Stimulated activated CD4-positive, alpha-beta T cell treated with anti-CD3 and anti-CD28 coated beads, Interleukin-1b, Interleukin-23, amount 100 ng/mL, for 1 hour (primary cell): ENCODE measurements at places on chromosomes 6 and 20.

DNA sequence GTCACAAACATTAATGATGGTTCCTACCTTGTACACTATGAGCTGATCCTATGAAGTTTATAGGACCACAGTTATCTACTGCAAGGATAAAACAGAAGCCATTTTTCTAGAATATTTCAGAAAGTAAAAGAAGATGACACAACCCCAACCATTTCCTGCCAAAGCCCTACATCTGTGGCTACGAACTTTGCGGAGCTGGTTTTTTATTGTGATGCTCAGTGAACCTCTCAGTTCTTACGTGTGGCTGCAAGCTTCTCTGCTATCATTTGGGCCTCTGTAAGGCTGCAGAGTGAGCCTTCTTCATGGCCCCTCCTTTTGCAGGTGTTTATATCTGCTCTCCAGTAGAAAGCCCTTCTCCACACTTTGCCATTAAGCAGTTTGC is 17.8 kb upstream of the TAGAP start:
- DNase-seq, result no peak

DNA sequence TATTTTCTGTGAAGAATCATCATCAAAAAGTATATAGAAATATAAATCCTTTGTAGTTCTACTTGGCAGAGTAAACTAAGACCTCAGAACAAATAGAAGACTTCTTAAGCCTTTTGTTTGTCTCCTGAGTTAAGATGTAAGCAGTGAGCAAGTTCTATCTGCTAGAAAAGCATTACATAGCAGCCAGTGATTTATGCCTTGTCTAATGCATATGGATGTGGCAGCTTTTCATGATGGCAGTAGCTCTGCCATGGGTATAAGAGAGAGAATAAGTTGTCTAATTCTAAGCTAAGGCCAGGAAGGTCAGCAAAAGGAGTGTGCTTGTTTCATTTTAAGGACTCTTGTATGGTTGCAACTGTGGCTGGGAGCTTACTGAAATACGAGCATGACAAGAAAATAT is 920.2 kb downstream of the GRIK2 start:
- no peak for DNase-seq

DNA sequence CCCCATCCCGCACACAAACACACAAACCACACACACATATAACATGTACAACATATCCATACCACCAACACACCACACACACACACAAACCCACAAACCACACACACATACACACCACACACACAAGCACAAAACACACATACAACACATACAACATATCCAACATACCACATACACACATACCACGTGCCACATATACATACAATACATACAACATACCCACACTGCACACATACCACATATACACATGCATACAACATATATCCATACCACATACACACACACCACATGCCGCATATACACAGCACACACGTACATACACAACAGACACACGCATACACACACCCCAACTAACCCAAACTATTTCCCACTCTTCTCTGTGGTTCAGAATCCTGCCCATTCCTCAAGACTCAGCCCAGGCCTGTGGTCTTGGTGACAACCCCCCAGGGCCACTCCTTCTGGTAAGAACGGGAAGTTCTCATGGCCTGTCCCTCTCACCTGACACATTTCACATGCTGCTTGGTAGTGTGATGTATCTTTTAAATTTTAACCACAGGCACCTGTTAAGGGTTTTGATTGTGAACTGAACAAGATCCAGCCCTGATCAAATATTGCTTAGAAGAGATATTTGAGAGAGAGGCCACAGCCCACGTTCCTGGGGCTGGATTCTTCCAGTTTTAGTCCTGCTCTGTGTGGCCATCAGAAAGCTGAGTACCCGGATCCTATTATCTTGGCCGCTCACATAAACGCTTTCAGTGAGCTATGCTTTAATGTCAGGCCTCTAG is 55.9 kb upstream of the KCNK16 start:
- DNase-seq, result no peak

- DNase-seq, result no peak
These were observed 418.5 kb upstream of the BTBD3 start for GRCh38 chr20:11499101-11499634.

- peak; percentile 89 for DNase-seq
These were observed at the start of gene ANKS1A for GRCh38 chr6:34888874-34889555. Gene ANKS1A (plus strand): TSS chr6:34889255. CDS start chr6:34889403, 148 bp downstream.

DNA sequence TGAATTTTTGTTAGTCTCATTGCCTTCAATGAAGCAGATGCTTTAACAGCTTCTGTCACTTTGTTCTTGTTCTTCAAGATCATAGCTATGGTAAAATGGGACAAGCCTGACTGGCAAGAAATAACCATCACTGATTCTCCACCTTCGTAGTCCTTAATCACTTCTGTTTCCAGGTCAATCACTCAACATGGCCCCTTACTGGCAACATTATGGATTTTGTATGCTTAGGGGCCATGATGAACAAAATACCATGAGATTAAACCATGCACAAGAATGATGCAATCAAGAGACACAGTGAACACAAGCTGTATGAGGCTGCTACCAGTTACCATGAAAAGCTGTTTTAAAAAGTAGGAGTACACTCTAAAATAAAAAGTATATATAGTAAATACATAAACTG is 32.8 kb downstream of the ADNP start:
- DNase-seq, result no peak

DNA sequence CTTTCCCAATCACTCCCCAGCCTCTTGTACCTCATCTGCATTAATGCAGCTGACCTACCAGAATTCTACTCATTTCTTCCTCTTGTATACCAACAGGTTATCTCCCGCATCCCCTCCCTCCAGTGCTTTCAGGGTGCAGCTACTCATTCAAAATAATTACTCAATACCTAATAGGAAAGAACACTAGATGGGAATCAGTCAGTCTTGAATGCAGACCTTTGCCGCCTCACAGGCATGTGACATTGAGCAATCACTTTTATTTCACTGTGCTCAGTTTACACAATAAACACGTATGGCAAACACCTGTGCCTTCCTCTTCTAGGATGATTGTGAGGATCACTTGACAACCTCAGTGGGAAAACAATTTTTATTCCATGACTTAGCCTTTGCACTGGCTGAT is 13.3 kb downstream of the ZSCAN31 start:
- no peak for DNase-seq

DNA sequence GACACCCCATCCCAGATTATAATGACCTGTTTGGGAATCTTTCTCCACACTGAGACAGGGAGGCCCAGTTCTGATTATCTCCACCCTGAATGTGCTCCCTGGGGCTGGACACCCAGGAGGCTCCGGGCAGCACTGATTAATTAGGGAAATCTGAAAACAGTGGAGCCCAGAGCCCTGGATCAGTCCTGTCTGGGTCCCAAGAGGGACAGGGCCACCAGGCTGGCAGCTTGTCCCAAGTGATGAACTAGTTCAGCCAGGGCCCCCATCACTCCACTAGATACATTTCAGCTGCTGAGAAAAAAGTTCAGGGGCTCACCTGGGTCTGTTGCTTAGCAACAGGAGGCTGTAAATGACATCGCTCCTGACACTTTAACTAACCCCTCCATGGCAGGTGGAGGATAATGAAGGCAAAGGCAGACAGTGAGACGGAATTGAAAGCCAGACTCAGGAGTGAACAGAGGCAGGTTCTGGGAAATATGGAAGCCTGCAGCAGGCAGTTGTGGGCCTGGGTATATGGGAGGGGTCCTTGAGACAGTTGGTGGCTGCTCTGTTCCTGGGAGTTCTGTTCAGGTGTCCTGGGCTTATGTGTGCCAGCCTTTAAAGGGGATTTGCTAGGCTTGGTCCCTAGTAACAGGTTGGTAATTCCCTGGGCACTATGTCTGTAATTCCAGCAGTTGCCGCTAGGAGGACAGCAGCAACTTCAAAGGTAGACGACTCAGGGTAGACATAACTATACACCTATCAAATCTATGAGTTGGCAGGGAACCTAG is 78.3 kb upstream of the CTNNBL1 start:
- peak; percentile 43 for DNase-seq

GRCh38 chr6:72175916-72176315 is 289.6 kb downstream of the RIMS1 start:
- no peak for DNase-seq

- no peak for DNase-seq
These were observed 1087.6 kb upstream of the CITED2 start for GRCh38 chr6:140462076-140462452.

DNA sequence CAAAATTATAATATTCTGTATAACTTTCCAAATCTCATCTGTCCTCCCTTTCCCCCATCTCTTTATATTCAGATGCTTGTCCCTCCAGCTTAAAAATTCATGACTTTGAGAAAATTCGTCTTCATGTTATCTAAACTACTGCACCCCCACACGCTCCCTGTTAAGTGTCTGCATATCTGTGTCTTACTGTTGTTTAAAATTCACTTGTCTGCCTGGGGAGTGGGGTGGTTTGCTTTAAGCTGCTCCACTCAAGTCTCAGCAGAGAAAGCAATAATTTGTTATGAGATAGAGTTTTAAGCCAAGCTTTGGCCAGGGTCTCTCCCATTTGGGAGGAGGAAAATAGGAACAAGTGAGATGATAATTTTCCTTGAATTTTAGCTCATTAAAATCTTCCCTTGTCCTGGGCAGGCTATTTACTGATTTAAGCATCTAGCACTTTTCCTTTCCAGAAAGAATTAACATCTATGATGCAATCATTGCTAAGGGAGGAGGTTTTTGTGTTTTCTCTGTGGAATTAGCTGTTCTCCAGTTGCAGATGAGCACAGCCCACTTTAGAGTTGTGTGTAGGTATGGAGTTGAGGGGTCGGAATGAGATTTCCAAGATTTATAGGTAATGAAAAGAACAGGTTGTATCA is 36.8 kb downstream of the MTHFD1L start:
- no peak for DNase-seq

GRCh38 chr20:45432294-45432693 is 16.4 kb downstream of the PIGT start:
- DNase-seq, result no peak

GRCh38 chr6:149089510-149089909 is 228.0 kb upstream of the TAB2 start:
- no peak for DNase-seq

GRCh38 chr6:113690281-113691259 is 166.6 kb upstream of the MARCKS start:
- DNase-seq, result no peak

DNA sequence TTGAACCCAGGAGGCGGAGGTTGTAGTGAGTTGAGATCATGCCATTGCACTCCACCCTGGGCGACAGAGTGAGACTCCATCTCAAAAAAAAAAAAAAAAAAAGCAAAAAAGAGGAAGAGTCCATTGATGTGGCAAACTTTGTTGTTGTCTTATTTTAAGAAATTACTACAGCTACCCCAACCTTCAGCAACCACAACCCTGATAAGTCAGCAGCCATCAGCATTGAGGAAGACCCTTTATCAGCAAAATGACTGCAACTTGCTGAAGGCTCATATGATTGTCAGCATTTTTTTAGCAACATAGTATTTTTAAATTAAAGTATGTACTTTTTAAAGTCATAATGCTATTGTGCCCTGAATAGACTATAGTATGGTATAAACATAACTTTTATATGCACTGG is 48.8 kb downstream of the ZFP64 start:
- no peak for DNase-seq

- DNase-seq, result no peak
These were observed 82.1 kb downstream of the IYD start for GRCh38 chr6:150450918-150451317.

DNA sequence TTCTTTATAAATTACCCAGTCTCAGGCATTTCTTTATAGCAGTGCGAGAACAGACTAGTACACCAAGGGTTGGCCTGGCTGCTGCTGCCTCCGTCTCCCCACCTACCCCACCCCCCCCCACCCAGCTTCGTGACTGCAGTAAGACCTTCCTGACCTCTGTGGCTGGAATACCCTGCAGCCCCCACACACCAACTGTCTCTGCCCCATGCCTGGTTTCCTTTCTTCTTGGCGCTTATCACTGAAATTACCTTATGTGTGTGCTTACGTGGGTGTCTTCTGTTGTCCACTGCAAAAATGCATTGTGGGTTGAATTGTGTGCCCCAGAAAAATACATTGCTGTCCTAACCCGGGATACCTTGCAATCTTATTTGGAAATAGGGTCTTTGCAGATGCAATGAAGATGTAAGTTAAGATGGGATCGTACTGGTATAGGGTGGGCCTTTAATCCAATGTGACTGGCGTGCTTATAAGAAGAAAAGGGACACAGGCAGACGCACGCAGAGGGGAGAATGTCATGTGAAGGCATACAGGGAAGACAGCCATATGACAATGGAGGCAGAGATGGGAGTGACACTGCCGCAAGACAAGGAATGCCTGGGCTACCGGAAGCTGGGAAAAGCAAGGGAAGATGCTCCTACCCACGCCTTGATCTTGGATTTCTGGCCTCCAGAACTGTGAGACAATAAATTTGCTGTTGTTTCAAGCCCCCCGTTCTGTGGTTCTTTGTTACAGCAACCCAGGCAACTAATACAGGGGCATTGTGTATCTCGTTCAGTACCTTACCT is 15.4 kb downstream of the SYNJ2 start:
- DNase-seq, result no peak

DNA sequence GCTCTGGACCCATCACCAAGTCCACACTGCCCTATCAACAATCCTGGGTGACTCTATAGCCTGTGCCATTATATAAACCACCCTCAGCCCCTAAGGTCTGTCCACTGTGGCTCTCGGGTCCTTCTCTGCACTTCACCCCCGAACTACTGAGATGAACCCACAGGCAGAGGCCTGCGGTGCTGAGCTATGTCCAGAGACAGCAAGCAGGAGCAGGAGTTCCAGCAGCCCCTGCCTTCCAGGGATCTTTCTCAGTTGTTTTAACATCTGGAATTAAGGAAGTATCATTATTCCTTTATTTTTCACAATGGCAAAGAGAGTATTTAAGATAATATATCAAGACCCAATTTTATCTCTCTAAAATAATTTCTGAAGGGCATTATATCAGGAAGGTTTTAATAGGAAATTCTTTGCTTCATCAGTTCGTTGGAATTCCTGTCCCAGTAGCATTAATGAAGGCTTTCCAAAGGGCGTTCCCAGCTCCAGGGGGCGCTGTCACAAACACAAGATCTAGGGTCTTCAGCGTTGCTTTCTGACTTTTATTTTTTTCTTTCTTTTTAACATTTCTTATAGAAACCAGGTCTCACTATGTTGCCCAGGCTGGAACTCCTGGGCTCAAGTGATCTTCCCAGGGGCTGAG is 27.3 kb downstream of the RRBP1 start:
- no peak for DNase-seq

GRCh38 chr20:8530022-8530421 is 398.0 kb downstream of the PLCB1 start:
- no peak for DNase-seq

DNA sequence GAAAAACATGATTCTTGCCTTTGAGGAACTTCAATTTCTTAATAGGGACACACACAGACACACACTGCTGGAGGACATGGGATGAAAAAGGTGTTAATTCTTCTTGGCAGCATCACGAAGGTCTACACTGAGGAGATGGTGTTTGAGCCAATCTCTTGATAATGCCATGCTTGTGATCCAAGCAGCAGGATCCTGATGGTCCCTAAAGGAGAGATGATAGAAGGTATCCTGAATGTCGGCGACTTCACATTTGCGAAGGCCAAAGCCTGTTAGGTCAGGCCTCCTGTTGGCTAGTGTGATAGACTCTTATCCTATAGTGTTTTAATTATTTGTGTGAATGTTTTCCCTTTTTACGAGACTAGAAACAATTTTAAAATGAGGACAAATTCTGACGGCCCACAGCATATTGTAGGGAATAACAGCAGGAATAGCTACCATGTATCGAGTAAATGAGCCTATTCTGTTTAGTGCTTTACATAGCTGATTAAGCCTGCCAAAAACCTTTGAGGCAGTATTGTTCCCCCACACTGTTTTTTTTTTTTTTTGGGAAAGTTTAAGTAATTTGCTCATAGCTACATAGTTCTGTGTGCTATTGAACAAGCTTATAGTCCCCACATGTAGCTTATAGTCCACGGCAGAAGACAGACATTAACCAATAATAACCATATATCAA is 15.3 kb upstream of the TFB1M start:
- no peak for DNase-seq

- no peak for DNase-seq
These were observed 73.4 kb upstream of the RNF24 start for GRCh38 chr20:4088766-4089165.
